WTC11 (cell line): ENCODE measurements at places on chromosomes 16 and 17. TPM values are rescaled to one million over a fixed set of nuclear protein-coding genes. Genes with fewer than 3 reads are reported as not detected.

Gene VAT1L
- 19.1 to 22.2 TPM (median 22.0 TPM) in 3 replicates for total RNA-seq

DNA sequence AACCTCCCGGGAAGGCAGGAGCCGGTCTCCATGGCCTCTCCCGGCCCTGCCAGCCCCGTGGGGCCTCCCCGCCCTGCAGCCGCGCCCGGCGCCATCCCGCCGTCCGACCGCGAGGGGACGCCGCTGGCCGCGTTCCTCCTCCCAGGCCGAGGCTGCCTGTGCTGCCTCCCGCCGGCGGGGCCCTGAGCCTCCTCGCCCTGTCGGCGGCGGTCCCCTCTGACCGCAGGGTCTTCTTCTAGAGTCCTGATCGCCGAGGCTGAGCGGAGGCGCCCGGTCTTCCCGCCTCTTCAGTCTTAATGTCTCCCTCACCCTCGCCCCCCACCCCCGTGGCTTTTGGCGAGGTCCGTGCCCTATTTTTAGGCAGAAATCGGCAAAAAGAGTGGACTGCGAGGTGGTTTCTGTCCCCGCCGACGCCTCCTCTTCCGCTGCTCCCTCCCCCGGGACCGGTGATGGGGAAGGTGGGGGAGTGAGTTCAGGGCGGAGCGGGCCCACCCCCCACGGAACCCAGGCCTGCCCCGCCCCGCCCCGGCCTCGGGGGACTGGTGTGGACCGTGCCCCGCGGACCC is 794 bp upstream of the CPNE7 start:
- DNase-seq: peak; percentile 87

GRCh38 chr16:49148410-49148809 is 133.2 kb downstream of the CBLN1 start:
- DNase-seq: no peak

Gene ASGR2
- 0.13 to 0.30 TPM (median 0.14 TPM) in 3 replicates for total RNA-seq

GRCh38 chr16:81700071-81700779 is 78.9 kb upstream of the PLCG2 start:
- DNase-seq: no peak

Gene KRT14
- not detected in 3 replicates for total RNA-seq

DNA sequence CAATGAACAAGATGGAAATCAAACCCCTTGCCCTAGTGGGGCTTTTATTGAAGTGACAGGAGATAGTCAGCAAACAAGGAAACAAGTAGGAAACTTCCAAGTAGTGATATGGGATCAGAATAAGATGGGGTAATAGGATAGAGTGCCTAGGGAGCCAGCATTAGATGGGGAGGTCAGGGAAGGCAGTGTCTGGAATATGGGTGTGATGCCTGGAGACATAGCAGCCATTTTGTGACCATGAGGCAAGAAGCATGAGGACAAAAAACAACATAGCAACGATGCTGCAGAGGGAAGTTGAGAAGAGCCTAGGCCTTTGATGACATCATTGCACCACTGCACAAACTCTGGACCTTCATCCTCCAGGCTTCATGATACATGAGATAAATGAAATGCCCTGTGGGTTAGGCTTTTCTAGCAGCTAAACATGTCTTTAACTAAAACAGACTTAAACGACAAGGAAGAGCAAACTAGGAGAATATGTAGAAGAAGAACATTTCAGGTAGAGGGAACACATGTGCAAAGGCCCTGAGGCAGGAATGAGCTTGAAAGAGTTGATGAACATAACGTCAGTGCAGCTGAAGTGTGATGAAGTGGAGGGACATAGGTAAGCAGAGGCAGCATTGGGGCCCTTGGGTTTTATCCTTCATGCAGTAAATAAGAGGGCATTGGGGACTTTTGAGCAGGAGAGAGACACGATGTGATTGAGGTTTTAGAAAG is 18.2 kb upstream of the TMEM11 start:
- DNase-seq: no peak

GRCh38 chr16:84765616-84766580 is 53.9 kb upstream of the CRISPLD2 start:
- no peak for DNase-seq

DNA sequence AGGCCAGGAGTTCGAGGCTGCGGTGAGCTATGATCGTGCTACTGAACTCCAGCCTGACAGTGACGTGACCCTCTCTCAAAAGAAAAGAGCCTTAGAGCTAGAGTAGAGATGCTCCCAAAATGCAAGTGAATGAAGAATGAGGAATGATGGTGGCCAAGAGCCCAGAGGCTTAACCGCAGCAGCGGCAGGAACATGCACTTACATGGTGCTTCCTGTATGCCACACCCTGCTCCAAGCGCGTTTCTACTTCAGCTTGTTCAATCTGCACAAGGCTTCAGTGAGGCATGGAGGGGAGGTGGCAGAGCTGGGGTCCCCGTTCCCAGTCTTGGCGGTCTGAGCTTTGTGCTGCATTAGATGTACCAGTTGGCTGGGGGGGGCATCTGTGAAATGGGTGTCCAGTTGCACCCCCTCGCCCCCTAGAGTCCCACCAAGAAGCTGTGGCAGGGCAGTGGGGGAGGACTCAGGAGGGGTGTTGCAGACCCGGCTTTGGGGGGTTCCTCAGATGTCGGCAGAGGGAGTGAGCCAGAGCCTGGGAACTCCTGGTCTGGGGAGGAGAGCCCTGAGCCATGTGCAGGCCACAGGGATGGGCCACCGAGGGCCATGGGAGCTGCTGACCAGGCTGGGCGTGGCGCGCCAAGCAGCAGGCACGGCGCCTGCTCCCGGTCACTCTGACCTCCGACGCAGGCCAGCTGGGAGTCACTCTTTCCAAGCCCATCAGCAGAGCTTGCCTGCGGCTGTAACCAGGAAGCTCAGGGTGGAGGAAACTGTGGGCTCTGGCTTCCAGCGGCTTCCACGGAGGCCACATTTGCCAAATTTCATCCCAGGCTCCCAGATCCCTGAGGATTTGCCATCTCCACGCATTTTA is 260.1 kb downstream of the PARN start:
- DNase-seq: no peak

DNA sequence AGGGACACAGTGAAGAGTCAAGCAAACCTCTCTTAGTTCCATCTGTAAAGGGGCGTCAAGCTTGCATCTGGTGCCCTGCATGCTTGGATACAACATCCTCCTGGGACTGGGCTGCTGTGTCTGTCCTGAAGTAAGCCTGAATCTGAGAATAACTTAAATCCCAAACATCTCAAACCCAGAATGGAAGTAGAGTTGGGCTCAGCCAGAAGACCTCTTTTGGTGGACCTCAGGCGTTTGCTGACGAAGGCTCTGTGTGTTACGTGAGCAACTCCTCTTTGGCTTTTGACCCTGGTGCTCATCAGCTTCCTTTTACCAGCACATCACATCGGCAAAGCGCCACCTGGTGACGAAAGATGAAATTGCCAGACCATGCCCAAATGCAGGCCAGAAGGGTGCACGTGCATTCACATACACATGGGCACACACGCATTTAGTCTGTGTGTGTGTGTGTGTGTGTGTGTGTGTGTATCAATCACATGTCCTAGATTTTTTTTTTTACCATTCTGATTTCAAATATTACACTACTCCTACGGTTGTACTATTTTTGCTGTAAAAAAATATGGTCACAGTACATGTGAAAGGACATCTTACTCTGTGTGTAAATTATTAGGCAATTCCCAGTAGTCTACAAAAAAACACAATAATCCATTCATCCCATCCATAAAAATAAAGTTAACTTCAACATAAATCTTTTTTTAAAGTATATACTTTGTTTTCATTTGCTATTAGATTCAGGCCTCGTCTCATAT is 41.1 kb upstream of the FOXJ1 start:
- DNase-seq: peak; percentile 94

DNA sequence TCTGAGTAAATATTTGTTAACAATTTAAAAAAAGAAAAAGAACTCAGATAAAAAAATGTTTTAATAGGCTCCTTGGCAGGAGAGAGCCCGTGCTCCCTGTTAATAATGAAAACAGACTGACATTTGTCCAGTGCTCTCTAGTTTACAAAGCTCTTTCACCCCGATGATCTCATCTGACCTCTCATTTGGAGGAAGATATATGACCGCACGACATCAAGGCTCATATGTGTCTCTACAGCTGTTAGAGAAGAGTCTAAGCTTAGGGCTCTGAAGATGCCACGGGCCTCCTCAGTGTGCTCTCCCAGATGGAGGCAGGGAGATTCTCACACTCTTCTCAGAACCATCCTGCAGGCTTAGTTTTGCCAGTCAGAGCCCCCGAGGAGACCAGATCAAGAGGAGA is 280.8 kb upstream of the IRX5 start:
- no peak for DNase-seq

Gene CCDC144A
- total RNA-seq: 1.6 to 2.6 TPM (median 2.6 TPM) in 3 replicates

GRCh38 chr17:41530062-41531048 is 2.2 kb upstream of the KRT19 start:
- DNase-seq: no peak

- DNase-seq: no peak
Measured at GRCh38 chr16:78607465-78607864, 508.0 kb downstream of the WWOX start.

- peak; percentile 75 for DNase-seq
Measured at GRCh38 chr16:71526111-71526631, at the start of gene CHST4. Gene CHST4, plus strand, starts transcription at chr16:71526426. Its CDS starts 10,252 bp downstream, at chr16:71536678.

- DNase-seq: no peak
Measured at GRCh38 chr16:72963533-72964315, 84.2 kb downstream of the ZFHX3 start.

DNA sequence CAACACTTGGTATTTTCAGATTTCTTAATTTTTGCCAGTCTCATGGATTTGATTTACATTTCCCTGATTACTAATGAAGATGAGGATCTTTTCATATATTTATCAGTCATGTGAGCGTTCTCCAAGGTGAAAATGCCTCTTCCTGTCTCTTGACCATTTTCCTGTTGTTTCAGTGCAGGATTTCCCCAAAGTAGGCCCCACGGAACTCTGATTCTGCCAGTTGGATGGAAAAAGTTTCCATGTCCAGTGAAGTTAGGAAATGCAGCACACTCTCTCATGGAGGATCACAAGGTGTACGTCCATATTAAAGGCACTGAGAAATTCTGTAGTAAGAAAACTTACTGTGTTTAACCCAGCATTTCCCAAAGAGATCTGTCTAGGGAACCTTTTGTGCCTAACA is 16.5 kb upstream of the LIMD2 start:
- DNase-seq: no peak

DNA sequence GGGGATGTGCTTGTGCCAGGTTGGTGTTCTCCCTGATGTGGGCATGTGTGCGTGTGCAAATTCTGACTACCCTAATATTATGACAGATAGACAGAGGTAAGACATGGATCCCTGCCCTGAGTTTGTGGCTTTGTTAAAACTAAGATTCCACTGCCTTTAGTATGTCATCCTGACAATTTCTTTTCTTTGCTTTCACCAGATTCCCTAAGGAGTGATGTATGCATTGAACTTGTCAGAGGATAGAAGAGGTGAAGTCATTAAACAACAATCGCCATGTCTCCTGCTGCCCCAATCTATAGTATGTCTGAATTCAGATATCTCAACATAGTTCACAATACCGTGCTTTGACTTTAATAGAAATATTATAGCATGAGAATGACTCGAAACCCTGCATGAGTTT is 137.1 kb upstream of the ELAC2 start:
- DNase-seq: no peak

DNA sequence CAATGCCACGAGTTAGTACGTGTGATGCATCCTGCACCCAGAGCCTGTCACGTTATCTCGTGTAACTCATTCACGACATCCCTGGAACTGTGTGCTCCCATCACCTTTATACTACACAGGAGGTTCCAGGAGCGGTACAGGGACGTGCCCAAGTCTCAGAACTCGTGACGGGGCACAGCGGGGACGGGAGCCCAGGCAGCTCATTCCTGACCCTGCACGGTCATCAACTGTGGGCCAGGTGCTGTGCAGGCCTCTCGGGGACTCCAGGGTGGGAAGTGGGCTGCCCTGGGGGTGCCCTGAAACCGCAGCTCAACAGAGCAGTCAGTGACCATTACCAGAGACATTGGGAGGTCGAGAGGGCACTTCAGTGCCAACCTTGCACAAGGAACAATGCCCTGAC is 11.1 kb upstream of the KIF19 start:
- no peak for DNase-seq

Gene SNRNP25
- total RNA-seq: 51.6 to 55.9 TPM (median 54.7 TPM) in 3 replicates

GRCh38 chr16:88545781-88546180 is 24.4 kb upstream of the ZC3H18 start:
- no peak for DNase-seq
